ENCODE measurements at places on chromosomes 16 and 17. TPM values are rescaled to one million over a fixed set of nuclear protein-coding genes. Genes with fewer than 3 reads are reported as not detected.
A peak's percentile ranks its signal among the peaks of the same experiment; 100 is the strongest.

- peak overlapping the region; percentile 70 for H3K27ac ChIP-seq
- DNase-seq: no peak
- peaks cover 46% of the 10 kb centered on the region for H3K4me1 ChIP-seq
- no peaks in the 10 kb centered on the region for H3K27me3 ChIP-seq
- H3K4me3 ChIP-seq: no peak overlapping the region
These were observed 48.5 kb downstream of the RAI1 start for GRCh38 chr17:17729620-17730249.

DNA sequence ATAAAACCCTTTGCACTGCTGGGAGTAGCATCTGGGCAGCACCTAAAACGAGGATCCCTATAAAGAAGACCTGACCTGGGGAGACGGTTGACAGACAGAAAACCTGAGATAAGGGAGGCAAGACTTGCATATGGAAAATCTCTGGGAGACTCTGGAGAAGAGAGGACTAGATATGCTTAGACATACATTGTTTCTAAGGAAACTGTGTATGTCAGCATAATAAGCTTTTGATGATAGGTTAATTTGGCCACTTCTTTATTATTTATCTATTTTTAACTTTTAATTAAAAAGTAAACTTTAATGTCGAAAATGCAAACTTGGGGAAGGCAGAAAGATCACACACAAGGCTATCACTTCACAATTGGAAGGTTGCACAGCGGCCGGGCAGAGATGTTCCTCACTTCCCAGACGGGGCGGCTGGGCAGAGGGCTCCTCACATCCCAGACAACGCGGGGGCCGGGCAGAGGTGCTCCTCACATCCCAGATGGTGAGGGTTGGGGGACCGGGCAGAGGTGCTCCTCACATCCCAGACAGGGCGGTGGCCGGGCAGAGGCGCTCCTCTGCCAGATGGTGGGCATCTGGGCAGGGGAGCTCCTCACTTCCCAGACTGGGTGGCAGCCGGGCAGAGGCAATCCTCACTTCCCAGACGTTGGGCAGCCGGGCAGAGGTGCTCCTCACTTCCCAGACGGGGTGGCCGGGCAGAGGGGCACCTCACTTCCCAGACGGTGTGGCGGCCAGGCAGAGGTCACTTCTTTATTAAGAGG lies 64.3 kb upstream of the HS3ST3A1 start:
- no peak overlapping the region for H3K4me3 ChIP-seq
- no peaks in the 10 kb centered on the region for H3K36me3 ChIP-seq
- DNase-seq: no peak
- H3K27ac ChIP-seq: no peak overlapping the region
- H3K4me1 ChIP-seq: no peaks in the 10 kb centered on the region

Gene CTDNEP1
- 76.4 TPM for total RNA-seq

Gene NPIPA7
- total RNA-seq: not detected

- H3K4me3 ChIP-seq: no peak overlapping the region
- no peak overlapping the region for H3K27ac ChIP-seq
- no peak for DNase-seq
- H3K27me3 ChIP-seq: no peaks in the 10 kb centered on the region
- no peaks in the 10 kb centered on the region for H3K36me3 ChIP-seq
These were observed 14.8 kb upstream of the ZFP90 start for GRCh38 chr16:68524069-68524820.

- H3K36me3 ChIP-seq: no peaks in the 10 kb centered on the region
- no peak overlapping the region for H3K4me3 ChIP-seq
- no peak for DNase-seq
- no peak overlapping the region for H3K27ac ChIP-seq
These were observed 40.3 kb upstream of the DDX52 start for GRCh38 chr17:37683454-37683984.

Gene GLTPD2
- not detected for total RNA-seq

DNA sequence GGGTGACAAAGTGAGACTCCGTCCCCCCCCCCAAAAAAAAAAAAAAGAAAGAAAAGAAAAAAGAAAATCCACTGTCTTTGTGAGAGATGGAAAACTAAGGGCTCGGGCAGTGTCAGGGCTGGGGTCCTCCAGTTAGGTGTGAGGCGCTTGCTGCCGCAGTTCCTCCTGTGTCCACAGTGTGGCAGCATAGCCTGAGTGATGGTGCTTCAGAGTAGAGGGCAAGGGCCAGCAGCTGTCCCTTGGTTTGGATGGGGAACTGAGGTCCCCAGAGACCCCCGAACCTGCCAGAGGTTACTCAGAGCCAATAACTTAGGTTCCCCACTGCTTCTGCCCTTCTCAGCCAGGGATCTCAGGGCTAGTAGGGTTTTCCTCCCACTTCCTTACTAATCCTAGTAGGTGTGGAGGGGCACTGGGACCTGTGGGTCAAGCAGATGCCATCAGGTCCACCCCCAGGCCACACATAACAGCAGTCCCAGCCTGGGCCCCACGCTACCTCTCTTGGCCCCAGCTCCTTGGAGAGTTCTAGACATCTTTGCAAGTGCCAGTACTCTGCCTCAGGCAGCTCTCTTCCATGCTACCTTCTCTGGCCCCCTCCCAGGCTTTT lies 7.9 kb upstream of the LLGL1 start:
- H3K27me3 ChIP-seq: no peaks in the 10 kb centered on the region
- H3K36me3 ChIP-seq: no peaks in the 10 kb centered on the region
- H3K4me1 ChIP-seq: no peaks in the 10 kb centered on the region
- H3K4me3 ChIP-seq: no peak overlapping the region

Gene PIMREG
- total RNA-seq: not detected

Gene WNK4
- total RNA-seq: 0.28 TPM

DNA sequence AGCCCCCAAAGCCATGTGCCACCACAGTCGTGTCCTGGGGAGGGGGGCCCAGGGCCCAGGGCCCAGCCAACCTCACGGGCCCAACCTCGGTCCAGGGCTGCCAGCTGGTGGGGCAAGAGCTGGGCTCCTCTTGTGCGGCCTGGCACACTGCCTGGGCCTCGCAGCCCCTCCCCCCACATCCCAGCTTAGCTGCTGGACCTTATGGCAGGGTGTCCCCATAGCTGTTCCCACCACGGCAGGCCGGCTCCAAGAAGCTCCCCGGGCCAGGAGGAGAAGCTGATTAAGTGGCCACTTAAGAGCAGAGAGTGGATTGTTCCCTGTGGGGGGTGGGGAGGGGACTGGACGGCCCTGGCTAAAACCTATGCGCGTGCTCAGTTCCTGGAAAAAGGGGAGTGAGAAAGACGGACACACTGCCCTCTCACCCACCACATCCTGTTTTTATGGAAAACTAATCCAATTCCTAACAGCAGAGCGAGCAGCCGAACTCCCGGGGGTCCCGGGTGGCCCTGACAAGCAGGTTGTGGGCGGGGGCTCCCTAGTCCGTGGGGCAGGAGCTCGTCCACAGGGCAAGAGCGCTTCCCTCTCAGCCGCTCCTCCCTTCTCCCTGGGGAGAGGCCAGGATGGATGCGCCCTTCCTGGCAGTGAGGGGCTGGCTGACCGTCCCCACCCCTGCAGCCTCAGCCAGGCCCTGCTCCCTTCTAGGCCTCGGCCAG lies 16.8 kb downstream of the PIEZO1 start:
- H3K4me1 ChIP-seq: peaks cover 93% of the 10 kb centered on the region
- peak overlapping the region; percentile 97 for H3K27ac ChIP-seq
- H3K4me3 ChIP-seq: peak overlapping the region; percentile 13
- H3K36me3 ChIP-seq: no peaks in the 10 kb centered on the region
- no peaks in the 10 kb centered on the region for H3K27me3 ChIP-seq

Gene USP36
- total RNA-seq: 46.3 TPM

Gene SEC14L5
- total RNA-seq: 2.5 TPM

- H3K27ac ChIP-seq: peak within 1 kb of the TSS; percentile 95
- H3K27me3 ChIP-seq: no peaks in the 10 kb centered on the region
- peak; percentile 95 for DNase-seq
- peaks cover 19% of the 10 kb centered on the region for H3K36me3 ChIP-seq
- H3K4me1 ChIP-seq: peaks cover 66% of the 10 kb centered on the region
- peak within 1 kb of the TSS; percentile 72 for H3K4me3 ChIP-seq
These were observed at the start of gene STUB1 for GRCh38 chr16:679814-680624. Gene STUB1, plus strand, starts transcription at chr16:680410. Its CDS starts 116 bp downstream, at chr16:680526.

GRCh38 chr16:85321509-85322271 lies 209.4 kb upstream of the CIBAR2 start:
- no peaks in the 10 kb centered on the region for H3K36me3 ChIP-seq
- no peak overlapping the region for H3K4me3 ChIP-seq
- H3K27me3 ChIP-seq: no peaks in the 10 kb centered on the region
- H3K27ac ChIP-seq: peak overlapping the region; percentile 75
- H3K4me1 ChIP-seq: no peaks in the 10 kb centered on the region

Gene KRT28
- total RNA-seq: not detected

DNA sequence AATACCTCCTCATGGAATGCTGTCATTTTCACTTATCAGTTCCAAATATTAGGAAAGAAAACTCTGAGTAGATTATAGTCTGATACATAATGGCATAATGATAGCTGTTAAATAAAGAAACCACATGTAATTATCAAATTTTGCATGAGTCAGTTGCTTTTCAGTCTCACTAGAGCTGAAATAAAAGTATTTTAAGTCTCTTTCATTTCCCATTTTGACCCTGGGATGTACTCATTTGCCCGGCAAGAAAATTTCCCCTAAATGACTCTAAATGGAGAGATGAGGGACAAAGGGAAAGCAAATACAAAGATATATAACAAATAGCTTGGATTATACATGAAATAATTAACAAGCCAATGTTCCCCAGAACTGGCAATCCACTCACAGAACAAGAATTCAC lies 47.9 kb upstream of the CPHXL start:
- peaks cover 3% of the 10 kb centered on the region for H3K27me3 ChIP-seq
- no peak overlapping the region for H3K27ac ChIP-seq
- no peaks in the 10 kb centered on the region for H3K4me1 ChIP-seq
- no peak overlapping the region for H3K4me3 ChIP-seq
- no peak for DNase-seq

GRCh38 chr17:74288785-74289184 lies 14.8 kb downstream of the DNAI2 start:
- peaks cover 14% of the 10 kb centered on the region for H3K27me3 ChIP-seq
- H3K36me3 ChIP-seq: no peaks in the 10 kb centered on the region
- no peak overlapping the region for H3K4me3 ChIP-seq
- no peak for DNase-seq

- H3K4me1 ChIP-seq: peaks cover 12% of the 10 kb centered on the region
- no peak for DNase-seq
- peaks cover 28% of the 10 kb centered on the region for H3K27me3 ChIP-seq
- H3K36me3 ChIP-seq: no peaks in the 10 kb centered on the region
- H3K27ac ChIP-seq: no peak overlapping the region
- no peak overlapping the region for H3K4me3 ChIP-seq
These were observed 8.3 kb upstream of the CLUH start for GRCh38 chr17:2719861-2720260.

- no peak for DNase-seq
- H3K27me3 ChIP-seq: no peaks in the 10 kb centered on the region
- H3K27ac ChIP-seq: no peak overlapping the region
These were observed 73.6 kb upstream of the HAS3 start for GRCh38 chr16:69031877-69032301.

DNA sequence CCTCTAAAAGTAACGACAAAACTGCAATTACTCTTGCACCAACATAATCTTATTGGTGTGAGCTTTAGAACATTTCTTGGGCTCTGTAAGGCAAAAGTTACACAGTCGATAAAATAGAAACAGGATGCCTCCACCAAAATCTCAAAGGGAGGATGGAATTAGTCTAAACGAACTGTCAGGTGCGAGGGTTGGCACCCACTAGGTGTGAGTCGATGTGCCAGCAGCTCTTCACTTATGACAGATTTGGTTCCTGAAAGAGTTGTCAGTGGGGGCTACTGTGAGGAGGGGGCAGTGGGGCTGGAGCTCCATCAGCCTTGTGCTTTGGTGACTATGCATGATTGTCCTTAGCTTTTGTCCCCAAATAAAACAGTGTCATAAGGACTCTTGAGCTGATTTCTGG lies 422.9 kb downstream of the TMEM114 start:
- no peak overlapping the region for H3K27ac ChIP-seq
- H3K36me3 ChIP-seq: no peaks in the 10 kb centered on the region
- no peaks in the 10 kb centered on the region for H3K27me3 ChIP-seq
- H3K4me1 ChIP-seq: no peaks in the 10 kb centered on the region
- DNase-seq: no peak
- no peak overlapping the region for H3K4me3 ChIP-seq

DNA sequence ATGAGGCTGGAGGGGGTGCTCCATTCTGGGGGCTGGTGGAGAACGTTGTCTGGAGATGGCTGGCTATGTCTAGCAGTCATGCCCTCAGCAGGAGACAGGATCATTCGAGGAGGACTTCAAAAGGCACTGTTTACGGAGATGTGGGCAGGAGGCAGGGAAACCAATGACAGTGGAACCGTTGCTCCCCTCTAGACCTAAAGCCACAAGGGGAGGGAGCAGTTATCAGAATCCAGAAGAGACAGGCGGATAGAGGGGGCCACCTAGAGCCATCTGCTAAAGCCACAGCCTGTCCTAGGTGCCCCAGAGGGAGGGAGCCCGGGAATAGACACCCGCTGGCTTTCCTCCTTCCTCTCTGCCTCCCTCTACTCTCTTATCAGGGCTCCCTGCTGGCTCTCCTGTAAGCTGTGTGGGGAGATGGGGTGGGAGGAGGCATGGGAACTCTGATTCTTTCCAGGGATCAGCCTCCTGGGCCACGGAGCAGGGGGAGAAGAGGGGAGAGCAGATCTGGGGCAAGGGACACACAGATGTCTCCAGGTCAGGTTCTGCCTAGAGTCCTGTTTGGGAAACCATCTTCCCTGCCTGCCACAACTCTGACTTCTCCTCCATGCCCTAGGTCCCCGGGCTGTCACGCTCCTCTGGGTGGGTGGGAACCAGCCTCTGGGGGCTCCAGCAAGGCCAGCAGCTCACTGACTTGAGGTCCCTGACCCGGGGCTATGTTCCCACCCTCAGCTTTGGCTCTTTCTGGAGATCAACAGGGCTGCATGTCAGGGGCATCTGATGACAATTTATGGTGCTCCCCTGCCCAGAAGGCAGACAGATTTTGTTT lies 42.3 kb downstream of the IRX3 start:
- no peaks in the 10 kb centered on the region for H3K27me3 ChIP-seq
- DNase-seq: no peak
- H3K4me3 ChIP-seq: no peak overlapping the region
- H3K36me3 ChIP-seq: no peaks in the 10 kb centered on the region
- H3K27ac ChIP-seq: no peak overlapping the region

- no peaks in the 10 kb centered on the region for H3K27me3 ChIP-seq
- DNase-seq: no peak
- no peak overlapping the region for H3K4me3 ChIP-seq
- peaks cover 37% of the 10 kb centered on the region for H3K4me1 ChIP-seq
- no peak overlapping the region for H3K27ac ChIP-seq
These were observed 45.9 kb downstream of the MRTFB start for GRCh38 chr16:14117051-14117450.
